NCI-H1436 (cell line): ENCODE measurements at places on chromosomes 6 and 20.

GRCh38 chr6:159061805-159062563, 17.2 kb upstream of the TAGAP start:
- no peak for DNase-seq

GRCh38 chr6:148653138-148653776, 93.6 kb upstream of the UST start:
- no peak for DNase-seq

- no peak for DNase-seq
Measured at GRCh38 chr6:30840084-30840934, 44.0 kb upstream of the DDR1 start.

GRCh38 chr6:138988469-138988834, 399 bp upstream of the REPS1 start:
- DNase-seq, result no peak

DNA sequence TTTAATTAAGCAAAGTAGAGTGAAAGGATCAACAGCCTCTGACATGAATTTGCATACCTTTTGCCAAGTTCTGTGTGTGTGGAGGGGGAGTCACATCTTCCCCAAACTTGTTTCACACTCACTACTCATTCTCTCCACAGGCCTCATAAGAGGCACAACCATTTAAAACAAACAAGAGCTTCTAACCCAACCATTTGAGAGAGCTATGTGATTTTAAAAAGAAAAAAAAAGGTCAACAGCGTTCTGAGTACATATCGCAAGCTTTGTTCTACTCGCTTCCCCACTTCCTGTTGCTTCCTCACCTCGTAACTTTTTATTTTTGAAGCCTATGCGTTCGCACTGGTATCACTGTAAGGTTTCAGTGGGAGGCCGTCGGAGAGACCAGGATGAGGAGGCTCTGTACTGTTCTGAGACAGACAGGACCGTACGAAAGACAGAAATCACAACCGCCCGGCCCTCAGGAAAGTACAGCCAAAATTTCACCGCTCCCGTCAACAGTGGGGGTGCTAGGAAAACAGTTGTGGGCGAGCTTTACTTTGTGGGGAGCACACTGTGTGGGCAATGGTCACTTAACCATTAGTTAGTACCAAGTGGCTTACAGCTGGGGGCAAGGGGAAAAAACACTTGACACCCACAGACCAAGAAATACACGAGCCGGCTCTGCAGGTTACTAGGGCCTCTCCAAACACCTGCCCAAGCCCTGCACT, 61.3 kb downstream of the TRERF1 start:
- no peak for DNase-seq

DNA sequence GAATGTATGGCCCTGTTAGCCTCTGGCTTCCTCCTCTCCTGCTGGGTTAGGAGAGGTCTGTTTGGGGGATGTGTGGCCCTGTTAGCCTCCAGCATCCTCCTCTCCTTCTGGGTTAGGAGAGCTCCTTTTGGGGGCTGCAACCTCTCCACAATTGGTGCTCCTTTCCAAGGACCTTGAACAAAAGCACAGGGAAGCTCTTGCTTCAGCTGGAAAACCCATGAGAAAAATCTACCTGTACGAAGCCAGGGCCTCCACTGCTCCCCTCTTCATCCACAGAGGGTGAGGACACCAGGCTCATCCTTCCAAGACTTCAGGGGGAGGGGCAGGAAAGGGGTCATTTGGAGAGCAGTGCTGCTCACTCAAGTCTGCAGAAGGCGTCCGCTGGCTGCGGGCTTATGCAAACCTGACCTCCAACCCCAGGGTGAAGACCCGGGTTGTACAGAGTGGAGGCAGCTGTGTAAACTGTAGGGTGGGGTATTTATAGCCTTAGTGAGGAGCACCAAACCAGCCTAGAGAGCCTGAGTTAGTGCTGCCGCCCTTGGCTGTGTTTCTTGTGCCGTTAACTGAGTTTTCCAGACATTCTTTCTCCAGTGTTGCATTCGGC, 62.1 kb downstream of the SLC24A3 start:
- no peak for DNase-seq

GRCh38 chr6:44933108-44933507, 395.0 kb upstream of the RUNX2 start:
- DNase-seq, result no peak

GRCh38 chr6:44898296-44898930, 429.7 kb upstream of the RUNX2 start:
- DNase-seq, result no peak

DNA sequence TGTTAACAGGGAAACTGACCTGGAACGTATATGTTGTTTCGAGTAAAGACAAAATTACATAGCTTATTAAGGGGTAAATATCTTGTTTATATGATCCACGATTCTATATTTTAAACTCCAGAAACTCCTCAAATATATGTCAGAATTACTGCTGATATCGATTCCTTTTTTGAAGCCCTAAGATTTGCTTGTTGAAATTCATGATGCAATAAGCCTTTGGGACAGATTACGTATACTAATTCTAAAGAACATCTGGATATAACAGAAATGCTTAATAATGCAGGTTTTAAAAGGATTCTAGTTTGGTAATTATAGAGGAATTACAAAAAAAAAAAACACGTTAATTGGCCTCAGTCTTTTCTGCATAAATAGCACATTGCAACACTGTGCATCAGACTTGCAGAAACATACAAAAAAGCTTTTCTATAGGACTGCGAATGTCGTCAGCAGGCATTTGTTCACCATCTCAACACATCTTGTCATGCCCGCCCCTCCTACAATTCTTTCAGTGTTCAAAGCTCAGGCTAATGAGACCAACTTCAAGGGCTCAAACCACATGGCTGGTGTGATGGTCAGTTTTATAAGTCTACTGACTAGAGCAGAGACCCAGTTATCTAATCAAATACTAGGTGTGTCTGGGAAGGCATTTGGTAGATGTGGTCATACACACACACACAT, 74.9 kb downstream of the AGPAT4 start:
- no peak for DNase-seq

DNA sequence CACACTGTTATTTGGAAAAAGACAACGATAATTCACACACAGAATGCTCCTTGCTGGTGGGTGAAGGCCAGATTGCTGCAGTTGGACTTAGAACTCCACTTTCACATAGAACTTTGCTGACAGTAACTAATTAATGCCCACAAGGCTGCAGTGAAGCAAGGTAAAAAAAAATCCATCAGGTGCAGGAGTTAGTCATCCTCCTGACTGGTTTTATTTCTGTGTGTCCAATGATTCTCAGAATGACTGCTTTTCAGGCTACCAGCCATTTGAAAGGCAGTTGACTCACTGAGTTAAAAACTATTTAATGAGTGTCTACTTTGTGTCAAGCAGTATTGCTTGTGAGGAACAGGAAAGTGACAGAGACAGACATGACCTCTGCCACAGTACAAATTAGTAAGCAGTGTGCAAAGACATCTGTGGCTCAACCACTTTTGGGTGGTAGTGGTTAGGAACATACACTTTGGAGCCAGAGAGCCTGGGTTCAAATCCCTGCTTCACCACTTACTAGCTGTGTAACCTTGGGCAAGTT, 41.9 kb downstream of the ELOVL5 start:
- no peak for DNase-seq

DNA sequence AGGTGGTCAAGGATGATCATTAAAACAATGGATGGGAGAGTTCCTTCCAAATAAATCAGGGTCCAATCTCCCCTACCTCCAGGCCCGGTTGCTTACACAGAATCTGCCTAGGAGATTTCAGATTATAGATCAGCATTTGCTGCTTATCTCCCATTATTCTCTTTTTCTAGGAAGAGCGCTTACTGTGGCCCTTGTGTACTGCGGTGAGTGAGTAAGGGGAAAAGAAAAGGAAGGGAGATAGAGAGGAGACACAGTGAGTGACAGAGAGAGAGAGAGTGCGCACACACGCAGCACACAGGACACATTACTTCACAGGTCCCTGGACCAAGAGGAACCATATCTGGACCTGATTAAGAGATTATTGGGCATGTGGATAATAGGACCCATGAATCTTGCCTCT, 6.2 kb downstream of the LATS1 start:
- DNase-seq, result no peak

DNA sequence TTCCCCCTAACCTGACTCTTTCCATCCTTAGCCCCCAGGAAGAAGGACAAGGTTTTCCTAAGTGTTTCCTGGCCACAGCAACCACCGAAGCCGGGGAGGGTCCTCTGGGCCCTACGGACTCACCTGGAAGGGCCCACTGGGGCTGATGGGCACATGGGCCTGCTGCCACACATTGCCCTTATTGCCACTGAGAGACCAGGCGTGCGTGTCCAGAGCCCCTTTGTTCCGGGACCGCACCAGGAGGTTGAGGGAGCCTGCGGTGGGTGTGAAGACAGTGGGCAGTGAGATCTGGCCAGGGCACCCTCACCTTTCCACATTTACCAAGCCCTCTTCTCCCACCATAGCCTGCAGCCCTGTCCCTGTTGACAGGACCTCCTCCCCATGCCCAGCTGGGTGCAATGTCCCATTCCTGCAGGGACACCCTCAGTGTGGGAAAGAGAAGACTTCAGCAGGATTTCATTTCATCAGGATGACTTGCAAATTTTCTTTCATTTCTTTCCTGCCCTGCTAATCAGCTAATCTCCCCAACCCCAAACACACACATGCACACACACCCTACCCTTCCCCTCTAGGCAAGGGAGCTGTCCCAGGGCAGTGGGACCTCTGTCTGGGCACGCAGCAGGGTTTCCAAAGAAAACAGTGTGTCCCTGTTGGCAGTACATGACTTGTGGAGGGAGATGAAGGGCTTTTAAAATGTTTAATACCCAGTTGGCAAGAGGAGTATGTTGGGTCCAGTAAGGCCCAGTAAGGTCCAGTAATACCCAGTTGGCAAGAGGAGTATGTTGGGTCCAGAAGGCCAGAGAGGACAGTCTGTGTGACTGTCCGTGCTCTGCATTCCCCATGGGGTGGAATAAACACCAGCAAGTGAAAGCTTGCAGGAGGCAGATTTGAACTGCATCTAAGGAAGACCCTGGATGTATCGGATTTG, 59.0 kb downstream of the MDGA1 start:
- DNase-seq, result no peak

GRCh38 chr6:14811775-14812428, 434.0 kb upstream of the JARID2 start:
- no peak for DNase-seq

DNA sequence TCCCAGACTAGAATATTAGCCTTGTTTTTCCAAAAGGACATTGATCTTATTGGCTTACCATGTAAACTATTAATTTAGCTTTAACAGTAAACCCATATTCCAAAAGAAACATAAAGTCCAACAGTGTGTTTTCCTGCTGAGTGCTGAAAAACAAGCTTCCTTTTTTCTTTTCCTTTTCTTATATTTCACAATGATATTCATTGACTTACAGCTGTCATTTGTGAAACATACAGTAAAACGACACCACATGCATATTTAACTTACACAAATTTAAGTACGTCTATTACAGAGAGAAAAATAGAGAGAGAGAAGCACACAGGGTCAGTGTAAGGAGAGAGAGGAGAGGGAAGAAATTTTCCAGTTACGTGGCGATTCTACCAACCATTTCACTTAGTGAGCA, 543.9 kb upstream of the JARID2 start:
- DNase-seq, result no peak

DNA sequence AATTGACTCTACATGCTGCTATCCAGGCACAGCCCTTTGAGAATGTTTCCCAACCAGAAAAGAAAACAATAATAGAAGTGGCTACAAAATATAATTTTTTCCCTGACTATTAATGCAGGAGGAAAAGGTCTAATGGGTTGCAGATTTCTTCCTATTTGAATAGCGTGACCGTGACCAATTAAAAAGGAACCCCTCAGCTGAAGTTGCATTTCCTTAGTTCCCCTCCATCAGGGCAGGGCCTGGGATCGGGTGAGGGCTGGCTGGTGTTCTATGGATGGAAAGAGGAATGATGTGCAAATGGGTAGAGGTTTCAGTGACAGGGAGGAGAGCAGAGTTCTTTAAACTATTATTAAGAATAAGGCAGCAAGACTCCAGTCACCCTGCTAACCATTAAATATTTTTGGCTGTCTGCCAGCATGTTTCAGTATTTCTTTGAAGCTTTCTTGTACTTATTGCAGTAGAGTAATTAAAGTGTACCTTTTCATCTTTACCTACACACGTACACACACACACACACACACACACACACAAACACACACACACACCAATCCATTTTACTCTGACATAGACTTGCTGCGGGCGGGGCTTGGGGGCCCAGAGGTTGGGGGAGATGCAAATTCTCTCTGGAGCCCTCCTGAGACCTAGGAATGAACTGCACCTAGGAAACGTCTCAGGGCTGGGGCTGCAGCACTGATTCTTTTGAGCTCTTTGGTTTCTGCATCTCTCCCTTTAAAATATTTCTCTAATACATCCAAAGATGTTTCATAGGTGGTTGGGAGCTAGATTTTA, 154.8 kb upstream of the SLC35B3 start:
- DNase-seq, result peak; percentile 30

GRCh38 chr6:153373869-153374268, 242.8 kb upstream of the RGS17 start:
- no peak for DNase-seq

GRCh38 chr20:53091789-53092188, 119.6 kb downstream of the TSHZ2 start:
- no peak for DNase-seq

GRCh38 chr6:118501765-118502164, 46.3 kb upstream of the PLN start:
- no peak for DNase-seq

DNA sequence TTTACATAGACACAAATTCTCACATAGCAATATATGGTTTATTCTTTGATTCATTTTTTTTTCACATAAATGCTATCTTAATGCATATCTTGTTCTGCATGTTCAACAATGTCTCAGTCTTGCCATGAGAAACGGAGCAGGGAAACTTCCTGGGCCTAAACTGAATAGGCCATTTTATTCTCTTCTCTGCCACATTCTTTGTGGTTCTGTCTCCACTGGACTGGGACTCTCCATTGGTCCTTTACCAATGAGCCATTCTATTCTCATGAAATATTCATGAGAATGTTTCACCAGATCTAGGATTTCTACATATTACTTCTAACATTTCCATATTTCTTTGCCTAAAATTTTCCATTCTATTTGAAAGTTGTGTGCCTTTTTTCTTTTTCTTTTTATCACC, 42.8 kb downstream of the LAMA2 start:
- DNase-seq, result no peak

GRCh38 chr6:87879132-87879861, 168.3 kb upstream of the SPACA1 start:
- DNase-seq, result no peak
